Fibroblast of mammary gland (primary cell): ENCODE measurements at places on chromosomes 5 and 9.

DNA sequence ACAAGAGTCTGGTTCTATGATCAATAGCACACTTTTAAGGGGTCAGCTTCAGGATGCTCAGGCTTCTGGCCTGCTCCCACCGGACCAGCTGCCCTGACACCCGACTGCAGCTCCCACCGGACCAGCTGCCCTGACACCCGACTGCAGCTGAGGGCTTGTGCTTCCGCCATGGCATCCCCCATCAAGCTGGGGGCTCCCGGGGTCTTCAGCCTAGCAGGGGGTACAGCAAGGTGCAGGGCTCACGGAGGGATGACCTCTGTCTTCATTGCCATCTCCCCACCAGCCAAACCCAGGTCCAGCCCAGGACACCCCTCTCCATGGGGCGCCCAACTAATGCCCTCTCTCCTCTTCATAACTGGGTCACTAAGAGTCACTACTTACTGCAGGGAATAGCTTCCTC, 1.9 kb downstream of the FLT4 start:
- DNase-seq, result no peak

DNA sequence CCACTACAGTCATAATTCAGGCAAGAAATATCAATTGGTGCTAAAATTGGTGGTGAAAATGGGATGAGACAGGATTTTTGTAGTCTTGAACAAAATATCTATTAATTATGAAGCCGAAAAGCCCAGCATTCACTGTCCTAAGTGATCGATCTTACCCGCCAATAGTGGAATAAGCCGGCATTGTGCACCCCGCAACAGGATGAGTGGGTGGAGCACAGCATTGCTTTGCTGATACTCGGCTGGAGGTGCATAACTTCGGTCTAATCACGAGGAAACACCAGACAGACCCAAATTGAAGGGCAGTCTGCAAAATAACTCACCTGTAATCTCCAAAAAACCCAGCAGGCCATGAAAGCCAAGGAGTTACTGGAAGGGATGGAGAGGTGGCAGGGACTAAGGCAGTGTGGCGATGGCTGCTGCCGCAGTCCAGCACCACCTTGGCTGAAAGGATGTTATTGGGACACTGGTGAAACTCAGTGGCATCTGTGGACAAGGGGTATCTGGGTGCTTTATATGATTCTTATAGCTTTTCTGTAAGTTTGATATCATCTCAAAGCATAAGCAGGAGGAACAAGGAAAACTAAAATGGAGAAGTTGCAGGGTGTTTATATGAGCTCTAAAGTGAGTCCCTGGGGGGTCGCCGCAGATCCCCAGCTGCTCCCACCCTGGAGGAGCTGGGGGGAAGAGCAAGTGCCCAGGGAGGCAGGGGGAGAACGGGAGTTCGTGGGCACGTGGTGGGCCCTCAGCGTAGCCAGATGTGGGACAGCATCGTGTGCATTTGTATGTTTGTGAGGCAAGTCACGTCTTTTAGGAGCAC, 45.2 kb downstream of the AHRR start:
- no peak for DNase-seq

- no peak for DNase-seq
These were observed 197.4 kb downstream of the FER start for GRCh38 chr5:108945094-108945493.

DNA sequence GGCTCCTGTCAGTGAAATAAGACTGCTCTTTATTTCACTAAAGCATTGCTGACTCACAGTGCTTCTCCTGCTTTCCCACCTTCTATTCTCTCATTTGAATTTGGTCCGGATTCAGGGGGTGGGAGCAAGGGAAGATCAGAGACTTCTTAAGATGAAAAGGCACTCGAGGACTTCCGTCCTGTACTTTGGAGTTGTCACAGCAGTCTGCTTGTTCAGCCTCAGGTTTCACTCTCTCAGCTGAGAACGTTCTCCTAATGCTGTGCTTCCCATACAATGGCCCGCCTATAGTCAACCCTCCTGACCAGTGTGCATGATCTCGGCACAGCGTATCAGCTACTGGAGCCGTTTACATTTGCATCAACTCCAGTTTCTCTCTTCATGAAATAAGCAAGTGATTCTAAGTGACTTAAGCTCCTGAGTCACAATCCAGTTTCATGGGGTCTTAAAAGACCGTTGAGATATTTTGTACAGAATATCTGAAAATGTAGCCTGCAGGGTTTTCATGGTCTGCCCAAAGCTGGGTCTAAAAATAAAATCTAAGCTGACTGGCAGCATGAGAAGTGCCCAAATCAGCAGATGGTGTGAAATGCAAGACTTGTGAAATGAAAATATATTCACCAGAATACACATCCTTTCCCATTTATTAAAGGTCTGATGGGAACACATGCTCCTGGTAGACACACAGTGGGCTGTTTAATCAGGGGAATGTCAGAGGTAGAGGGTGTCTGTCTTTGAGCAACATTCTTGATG, 145.0 kb downstream of the ADCY2 start:
- DNase-seq, result no peak

- DNase-seq, result peak; percentile 74
These were observed 103.6 kb downstream of the C9orf152 start for GRCh38 chr9:110104261-110104809.

DNA sequence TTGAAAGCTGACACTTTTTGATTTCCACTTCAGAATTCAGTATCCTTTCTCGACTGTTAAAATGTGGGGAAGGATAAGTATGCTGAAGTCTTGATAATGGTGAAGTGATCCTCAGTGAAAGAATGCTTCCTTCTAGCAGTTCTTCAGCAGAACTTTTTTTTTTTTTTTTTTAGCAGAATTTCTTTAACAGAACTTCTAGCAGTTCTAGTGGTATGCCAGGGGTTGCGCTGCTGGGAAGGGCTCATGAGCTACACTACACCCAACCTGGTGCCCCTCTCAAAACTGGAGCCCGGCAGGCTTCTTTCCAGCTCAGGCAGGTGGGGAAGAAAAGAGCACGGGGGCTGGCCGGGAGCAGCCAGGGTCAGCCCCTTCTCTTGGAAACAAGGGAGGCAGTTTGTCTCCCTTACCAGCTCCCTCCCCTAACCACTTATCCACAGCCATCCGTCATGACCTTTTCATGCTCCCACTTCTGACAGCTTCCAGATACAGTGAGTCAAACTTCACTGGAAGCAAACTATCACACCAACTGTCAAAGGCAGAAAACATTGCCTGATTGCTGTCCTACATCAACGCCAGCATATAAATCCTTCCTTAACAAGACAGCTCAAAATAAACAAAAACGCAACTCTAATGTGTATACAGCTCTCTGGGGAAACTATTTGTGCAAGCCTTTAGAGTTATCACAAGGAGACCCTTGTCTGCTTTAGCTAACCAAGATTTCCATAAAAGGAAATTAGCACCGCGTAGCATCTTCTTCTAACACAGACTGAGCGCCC, 211.5 kb downstream of the GAPVD1 start:
- DNase-seq, result peak; percentile 75

GRCh38 chr5:75848077-75848476, 130.8 kb upstream of the POC5 start:
- no peak for DNase-seq

DNA sequence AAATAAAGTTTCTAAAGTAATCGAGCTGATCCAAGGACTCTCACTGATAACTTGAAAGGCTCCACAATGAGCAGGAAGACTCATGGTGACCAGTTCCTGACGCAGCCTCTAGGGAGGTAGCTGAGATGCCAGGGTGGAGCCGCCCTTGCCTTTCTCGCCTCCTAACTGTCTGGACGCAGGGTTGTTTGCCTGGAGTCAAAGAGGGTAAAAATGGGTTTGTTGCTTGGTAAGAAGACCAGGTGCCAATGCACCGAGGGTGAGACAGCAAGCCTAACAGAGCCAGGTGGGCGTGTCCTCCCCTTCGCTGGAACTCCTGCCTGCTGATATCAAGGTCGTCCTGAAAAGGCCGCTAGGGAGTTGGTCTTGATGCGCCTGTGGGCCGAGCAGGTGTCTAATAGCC, 48.6 kb upstream of the FCN1 start:
- no peak for DNase-seq

DNA sequence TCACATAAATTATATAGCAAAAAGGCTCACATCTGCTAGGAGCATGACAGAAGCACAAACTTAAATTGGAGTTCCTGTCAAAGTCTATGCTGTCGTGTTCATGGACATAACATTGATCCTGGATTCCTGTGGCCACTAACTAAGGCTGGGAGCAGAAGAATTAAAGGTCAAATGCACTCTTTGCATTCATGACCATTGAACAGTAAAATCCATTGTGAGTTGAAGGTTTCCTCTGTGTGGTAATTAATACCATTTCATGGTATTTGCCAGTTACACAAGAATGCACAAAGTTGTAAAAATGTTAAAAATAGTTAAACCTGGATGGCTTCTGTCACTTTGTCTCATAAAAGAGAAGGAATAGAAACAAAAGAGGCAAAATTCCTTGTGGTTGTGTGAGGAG, 242.6 kb downstream of the NPR3 start:
- DNase-seq, result no peak

DNA sequence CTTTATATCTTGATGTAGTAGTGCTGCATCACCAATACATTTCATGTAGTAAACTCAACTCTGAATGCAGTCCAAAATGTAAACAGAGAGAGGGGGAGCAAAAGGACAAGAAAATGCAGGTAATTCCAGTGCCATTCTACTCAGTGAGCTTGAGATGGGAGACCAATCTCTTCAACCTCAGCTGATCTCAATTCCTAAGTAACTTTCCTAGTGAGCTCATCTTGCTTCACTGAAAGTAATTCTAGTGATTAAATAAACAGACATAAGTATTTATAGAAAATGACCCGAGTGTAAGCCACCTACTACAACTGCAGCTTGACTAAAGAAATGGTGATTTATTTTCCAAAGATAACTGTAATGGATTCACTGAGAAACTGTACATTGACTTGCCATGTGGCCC, 424.5 kb downstream of the DMRT2 start:
- no peak for DNase-seq

DNA sequence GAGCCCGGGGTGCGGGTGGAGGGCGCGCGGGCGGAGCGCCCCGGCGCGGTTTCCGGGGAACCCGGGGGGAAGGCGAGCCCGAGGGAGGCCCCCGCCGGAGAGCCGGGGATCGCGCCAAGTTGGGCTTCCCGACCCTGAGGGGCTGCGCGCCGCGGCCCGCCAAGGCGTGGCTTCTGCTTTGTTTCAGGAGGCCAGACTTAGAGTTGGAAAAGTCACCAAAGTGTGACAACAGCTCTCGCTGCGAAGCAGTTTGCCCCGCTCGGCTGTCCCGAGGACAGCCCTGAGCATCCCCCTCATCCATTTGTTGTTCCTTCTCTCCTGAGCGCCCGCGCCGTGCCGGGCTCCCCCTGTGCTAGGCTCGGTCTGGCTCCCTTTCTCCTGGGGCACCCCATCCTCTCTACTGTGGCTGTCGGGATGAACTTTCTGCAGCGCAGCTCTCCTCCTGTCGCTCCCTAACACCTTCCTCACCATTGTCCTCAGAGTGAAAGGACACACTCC, 410 bp downstream of the GLIPR2 start:
- DNase-seq, result no peak

GRCh38 chr5:56983593-56984361, 31.9 kb upstream of the MIER3 start:
- DNase-seq, result no peak

DNA sequence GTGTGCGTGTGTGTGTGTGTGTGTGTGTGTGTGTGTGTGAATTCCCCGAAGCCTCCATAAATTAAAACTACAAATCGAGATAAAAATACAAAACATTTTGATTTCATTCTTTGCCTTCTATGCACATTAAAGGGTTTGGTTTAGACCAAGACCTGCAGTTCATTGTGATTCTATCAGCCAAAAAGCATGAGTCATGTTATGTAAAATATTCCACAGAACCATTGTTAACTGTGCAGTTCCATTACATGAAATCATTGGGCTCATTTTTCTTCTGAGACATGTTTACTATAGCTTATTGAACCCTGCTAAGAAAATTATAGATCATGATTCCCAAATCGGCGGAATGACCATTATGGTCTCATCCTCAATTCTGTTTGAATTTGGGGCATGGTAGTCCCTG, 11.7 kb downstream of the CAVIN4 start:
- peak; percentile 54 for DNase-seq

- DNase-seq, result peak; percentile 73
These were observed at the start of gene ERMP1 for GRCh38 chr9:5832538-5833529. Gene ERMP1, minus strand, starts transcription at chr9:5833117. Its CDS starts 90 bp downstream, at chr9:5833027.

- DNase-seq, result no peak
These were observed 127.6 kb downstream of the MVB12B start for GRCh38 chr9:126454215-126454614.

DNA sequence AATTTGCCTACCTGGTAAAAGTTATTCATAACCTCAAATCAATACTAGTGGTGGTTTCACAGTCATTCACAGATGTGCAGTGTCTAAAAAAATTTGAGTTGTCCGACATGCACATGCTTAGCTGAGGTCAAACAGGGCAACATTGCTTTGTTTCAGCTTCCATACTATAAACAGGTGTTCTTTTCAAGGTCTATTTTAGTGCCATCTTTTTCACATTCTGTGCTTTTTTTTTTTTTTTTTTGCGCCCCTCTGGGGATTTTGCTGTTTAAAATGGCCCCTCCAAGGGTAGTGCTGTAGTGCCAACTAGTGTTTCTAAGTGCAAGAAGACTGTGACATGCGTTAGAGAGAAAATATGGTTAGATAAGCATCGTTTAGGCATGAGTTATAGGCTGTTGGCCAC, 14.5 kb downstream of the PHAX start:
- no peak for DNase-seq

DNA sequence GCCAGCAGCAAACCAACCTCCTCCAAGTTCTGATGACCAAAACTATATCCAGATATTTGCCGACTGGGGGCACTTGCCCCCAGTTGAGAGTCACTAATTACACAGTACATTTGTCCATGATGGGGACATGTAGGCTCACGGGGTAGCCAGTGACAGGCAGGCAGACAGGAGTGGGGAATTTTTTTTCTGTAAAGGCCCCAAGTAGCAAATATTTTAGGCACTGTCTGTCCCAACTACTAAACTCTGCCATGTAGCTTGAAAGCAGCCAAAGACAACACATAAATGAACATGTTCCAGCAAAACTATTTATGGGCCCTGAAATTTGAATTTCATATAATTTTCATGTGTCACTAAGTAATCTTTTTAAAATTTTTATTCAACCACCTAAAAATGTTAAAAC, 80.7 kb downstream of the GRIA1 start:
- DNase-seq, result no peak

DNA sequence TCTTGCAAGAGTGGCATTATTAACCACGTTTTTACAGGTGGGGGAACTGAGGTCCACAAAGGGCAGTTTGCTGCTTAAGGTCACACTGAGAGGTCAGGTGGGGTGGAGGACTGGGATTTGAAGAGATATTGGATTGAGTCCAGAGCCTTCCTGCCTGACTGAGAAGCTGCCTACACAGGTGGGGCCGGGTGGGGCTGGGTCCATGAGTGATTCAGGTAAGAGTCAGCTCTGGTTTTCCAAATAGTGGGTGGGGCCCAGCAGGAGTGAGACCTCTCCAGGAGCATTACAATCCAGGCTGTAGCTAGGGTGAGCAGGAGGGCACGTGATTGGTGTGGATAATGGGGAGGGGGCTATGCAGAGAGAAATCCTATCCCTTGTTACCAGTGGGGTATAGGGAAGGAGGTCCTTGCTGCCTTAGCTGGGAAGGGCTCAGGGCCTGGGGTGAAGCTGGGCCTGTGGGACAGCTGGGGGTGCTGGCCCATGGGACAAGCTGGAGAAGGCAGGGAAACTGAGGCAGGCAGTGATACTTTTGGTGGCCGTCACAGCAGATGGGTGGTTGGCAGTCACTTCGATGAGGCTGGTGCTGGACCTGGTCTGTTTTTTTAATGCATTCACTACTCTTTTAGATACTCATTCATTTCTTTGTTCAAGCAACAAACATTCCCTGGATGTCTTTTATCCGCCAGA, 2.9 kb upstream of the PTGS1 start:
- DNase-seq, result no peak
